A549 (cell line): ENCODE measurements at places on chromosomes 3 and 15. TPM values are rescaled to one million over a fixed set of nuclear protein-coding genes. Genes with fewer than 3 reads are reported as not detected.

The SST gene
- not detected in 3 replicates for polyA plus RNA-seq

GRCh38 chr3:111782943-111783342, 76.1 kb upstream of the PHLDB2 start:
- no peak for DNase-seq

- no peak for DNase-seq
These were observed 36.7 kb downstream of the VGLL3 start for GRCh38 chr3:86954226-86954625.

GRCh38 chr15:64942356-64942755, 30.7 kb downstream of the ANKDD1A start:
- DNase-seq: no peak

DNA sequence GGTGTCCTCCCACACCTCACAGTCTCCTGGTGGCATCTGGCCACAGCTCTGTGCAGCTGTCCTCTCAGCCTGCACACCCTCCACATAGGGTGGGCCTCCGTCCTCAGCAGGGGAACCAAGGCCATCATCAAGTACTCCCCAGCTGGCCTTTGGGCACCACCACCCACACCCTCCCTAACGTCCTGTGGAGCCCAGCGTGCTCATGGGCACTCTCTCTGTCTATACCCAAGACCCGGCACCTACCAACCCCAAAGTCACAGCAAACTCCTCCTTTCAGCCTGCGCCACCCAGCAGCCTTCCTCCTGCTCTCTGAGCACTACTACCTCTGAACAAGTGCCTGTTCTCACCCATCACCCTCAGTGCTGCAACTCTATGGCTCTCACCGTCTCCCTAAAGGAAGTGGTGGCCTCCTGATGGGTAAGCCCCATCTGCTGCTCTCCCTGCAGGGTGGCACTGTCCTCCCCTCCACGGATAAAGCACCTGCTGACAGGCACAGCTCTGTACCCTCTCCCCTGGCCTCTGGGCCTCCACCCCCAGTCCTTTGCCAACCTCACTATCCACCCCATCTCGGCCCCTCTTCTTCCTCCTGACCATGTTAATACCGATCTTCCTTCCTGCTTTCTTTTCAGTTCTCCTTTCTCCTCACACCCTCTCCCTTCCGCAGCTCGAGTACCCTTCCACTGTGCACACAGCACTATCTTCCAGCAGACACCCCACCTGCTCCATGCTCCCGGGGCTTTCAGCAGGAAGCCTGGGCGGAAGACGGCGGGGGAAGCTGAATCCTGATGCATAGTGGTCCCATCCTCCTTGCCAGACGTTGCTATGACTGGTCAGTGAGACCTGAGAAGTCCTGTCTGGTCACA, 31.5 kb downstream of the SLC41A3 start:
- DNase-seq: no peak

DNA sequence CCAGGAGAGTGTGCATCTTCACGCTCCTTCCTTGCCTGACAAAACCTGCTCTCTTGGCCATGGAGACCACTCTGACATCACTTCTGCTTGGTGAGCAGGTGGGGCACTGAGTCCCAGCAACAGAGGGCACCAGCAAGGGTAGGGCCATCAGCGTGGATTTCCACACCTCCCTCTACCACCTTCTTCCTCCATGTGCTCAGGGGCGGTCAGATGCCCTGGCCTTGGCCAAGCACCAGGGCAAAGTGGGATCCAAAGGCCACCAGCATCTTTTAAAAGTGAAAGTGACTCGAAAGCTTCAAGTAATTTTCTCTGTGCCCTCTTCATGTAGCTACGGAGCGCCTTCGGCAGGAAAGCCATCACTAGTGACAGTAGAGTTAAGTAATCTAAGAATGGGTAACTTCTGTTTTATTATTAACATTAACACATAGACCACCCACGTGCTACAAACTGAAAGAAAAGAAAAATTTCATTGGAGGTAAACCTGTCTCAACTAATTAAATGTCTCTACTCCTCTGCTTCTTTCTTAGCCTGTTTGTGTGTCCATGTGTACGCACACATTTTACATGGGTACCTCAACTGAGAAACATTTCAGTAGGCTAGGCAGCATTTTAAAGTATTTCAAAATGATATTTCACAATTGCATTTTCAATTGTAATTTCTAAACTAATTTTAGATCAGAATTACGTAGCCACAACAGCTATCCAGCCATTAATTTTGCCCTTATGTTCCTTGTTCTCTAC, 57.9 kb downstream of the CHSY1 start:
- DNase-seq: no peak

GRCh38 chr3:155981669-155982068, 111.2 kb downstream of the GMPS start:
- DNase-seq: no peak

The SIDT1 gene
- polyA plus RNA-seq: 0.25 to 0.43 TPM (median 0.25 TPM) in 3 replicates

- DNase-seq: peak; percentile 81
These were observed 46.3 kb downstream of the GABRG3 start for GRCh38 chr15:27017168-27017809.
